ENCODE measurements at places on chromosomes 4 and X.

DNA sequence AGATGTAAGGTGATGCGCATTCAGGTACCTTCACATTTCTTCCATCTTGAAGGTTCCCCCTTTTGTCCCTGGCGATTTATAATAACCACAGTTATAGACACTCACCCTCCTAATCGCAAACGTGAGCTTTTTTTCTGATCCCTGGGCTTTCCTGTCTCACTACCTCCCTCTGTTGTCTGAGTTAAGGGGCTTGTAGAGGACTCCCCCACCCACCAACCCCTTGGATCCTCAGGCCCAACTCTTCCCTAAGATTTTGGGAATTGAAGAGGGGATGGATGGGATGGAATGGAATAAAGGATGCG, 1.4 kb downstream of the CNKSR2 start:
- no peak for DNase-seq

GRCh38 chr4:105859233-105859632, 36.0 kb upstream of the NPNT start:
- DNase-seq = no peak

DNA sequence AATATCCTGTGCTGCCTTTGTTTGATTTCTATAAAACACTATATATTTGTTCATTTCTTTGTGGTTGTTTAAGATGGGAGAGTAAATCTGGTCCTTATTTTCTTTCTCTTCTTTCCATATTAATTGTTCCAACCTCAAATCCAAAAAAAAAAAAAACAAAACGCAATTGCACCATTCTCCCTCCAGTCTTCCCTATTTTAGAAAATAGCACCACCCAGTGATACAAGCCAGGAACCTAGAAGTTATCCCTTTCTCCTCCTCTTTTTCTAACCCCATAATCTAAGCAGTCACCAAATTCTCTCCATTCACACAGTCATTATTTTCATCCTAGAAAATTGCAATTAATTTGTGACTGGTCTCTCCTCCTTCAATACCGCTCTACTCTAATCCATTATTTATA, 107.8 kb downstream of the GABRA3 start:
- no peak for DNase-seq

GRCh38 chrX:121128925-121129877, 81.8 kb downstream of the GLUD2 start:
- no peak for DNase-seq

- DNase-seq = no peak
Observed at GRCh38 chrX:108036298-108036973, 8.4 kb upstream of the VSIG1 start.

DNA sequence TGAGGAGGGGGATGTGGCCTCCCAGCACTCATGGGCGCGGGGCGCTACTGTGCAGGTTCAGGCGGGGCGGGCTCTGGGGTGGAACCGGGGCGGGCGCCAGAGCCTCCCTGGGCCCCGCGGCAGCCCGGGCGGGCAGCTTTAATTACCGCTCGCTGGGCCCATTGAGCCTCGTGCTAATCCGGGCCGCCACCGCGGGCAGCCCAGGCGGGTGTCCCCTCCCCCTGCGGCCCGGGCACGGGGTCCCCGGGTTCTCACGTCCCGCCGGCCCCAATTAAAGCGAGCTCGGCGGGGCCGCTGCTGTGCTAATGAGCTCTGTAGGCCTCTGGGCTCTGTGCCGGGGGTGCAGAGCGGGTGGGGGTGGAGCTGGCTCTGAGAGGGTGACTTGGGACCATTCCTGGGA, 22.8 kb upstream of the FGFR3 start:
- DNase-seq = no peak

- DNase-seq = no peak
Observed at GRCh38 chr4:105710678-105711077, 2.1 kb downstream of the GSTCD start.

- DNase-seq = no peak
Observed at GRCh38 chr4:82780170-82780751, 18.3 kb downstream of the SCD5 start.

- DNase-seq = no peak
Observed at GRCh38 chrX:147174591-147174990, 360.0 kb upstream of the CXorf51A start.

- no peak for DNase-seq
Observed at GRCh38 chrX:12153741-12154140, 15.5 kb downstream of the FRMPD4 start.

GRCh38 chr4:3280466-3280865, 12.4 kb upstream of the RGS12 start:
- no peak for DNase-seq

DNA sequence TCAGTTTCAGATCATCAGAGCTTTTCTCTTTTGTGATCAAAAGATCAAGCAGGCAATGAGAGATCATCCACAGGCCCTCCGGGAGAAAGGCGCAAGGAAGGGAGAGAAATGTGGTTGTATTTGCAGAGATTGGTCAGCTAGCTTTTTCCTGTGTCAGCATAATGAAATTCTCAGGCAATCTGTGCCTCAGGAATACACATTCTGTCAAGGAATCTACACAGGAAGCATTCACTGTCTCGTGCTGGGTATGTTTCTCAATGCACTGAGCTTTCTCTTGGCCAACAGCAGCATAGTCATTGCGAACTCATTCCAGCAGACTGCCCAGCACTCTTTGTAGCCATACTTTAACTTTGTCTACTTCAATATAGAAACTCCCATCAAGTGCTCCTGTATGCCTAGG, 413.7 kb downstream of the PPP3CA start:
- DNase-seq = no peak

DNA sequence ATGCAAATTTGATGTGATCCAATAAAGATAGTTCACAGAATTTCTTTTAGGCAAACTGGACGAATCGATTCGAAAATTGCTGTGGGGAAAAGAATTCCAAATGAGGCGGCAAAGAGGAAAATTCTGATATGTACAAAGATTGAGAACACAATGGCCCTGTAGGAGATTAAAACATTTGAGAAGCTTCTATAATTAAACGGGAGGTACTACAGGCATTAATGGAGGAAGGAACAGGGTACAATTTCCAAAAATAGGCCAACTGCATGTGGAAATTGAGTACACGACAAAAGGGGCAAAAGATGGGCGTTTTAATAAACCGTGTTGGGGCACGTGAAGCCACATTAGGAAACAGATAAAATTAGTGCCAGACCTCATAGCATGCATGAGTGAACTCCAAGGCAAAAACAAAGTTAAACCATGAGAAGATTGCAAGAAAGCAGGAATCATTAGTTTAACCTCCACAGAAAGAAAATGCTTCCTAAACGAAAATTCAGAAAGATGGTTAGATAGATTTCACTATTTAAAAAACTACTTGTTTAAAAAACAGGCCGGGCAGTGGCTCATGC, 68.4 kb downstream of the DHRSX start:
- DNase-seq = no peak

DNA sequence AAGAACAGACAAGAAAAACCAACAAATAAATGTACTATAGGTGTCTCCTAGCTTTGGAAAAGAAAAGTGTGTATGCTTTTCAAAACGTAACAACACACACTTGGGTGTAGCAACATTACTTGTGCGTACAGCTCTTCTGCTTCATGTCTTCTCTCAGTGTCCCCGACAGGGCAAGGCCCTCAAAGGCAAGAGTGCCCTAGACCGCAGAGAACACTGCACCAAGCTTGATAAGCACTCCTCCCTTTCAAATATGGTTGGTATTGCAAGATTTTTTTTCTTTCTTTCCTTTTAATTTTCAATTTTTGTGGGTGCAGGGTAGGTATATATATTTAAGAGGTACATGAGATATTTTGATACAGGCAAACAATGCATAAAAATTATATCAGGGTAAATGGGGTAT, 106.8 kb downstream of the EIF4E start:
- DNase-seq = no peak

DNA sequence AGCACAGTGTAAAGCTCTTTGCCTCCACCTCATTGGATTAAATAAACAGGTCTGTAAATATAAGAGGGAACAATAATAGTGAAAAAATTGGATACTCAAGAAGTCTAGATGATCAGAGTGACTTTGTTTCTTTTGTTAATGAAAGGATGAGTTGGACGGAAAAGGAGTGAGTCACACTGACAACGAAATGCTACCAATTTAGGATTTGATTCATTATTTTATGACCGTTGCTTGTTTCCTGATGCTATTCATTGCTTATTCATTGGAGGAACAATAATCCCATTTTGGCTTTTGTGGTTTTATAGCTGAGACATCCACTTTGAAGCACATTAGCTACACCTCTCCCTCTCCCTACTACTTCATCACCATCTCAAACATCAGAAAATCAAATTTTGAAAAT, 74.4 kb upstream of the DYNLT3 start:
- no peak for DNase-seq
